HuH-7.5 (cell line): ENCODE measurements at places on chromosomes 2 and 18.

- no peak for DNase-seq
Measured at GRCh38 chr2:238790126-238790832, 57.6 kb upstream of the TWIST2 start.

DNA sequence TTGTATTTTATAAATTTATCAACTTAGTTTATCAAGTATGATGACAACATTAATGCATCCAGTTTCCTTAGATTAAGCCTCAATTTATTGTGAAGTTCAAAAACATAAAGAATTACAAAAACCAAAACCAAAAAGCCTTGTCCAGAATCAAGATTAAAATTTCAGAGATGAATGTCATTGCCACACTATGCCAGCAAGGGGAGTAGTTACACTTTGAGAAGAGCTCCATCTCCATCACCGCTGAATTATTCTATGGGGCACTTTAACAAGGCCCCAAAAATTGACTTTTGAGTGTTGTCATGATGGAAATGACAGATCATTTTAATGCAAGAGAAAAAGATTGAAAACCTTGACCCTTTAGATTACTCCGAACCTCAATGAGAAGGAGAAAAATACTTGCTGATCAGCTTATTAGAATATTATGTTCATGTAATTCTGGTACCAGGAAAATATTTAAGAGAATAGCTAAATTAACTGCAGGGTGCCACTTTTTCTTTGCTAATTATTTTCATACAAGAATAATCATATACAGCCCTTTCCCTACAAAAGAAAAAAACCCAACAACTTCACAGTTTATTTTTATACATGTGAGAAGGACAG is 152.5 kb upstream of the AQP4 start:
- no peak for DNase-seq

- no peak for DNase-seq
Measured at GRCh38 chr18:6941996-6942395, 175.6 kb downstream of the LAMA1 start.

- DNase-seq: no peak
Measured at GRCh38 chr2:240205772-240206171, 65.3 kb upstream of the OTOS start.

DNA sequence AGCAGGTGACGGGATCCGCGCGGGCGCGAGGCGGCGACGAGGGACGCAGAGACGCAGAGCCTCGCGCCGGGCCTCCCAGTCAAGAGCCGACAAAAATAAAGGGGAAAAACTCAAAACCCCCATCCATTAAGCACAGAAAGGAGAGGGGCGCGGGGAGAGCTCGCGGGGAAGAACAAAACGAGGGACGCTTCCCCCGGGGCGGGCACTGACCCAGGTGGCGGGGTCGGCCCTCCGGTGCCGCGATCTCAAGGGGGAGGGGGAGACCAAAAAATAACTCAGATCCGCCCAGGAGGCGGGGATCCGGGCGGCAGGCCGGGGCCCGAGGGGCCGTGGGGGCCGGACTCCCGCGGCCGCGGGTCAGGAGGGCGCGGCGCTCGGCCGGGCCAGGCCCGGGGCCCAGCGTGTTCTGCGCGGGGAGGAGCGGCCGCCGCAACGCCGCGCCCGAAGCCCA is 597 bp downstream of the RNF103 start:
- DNase-seq: peak; percentile 57

DNA sequence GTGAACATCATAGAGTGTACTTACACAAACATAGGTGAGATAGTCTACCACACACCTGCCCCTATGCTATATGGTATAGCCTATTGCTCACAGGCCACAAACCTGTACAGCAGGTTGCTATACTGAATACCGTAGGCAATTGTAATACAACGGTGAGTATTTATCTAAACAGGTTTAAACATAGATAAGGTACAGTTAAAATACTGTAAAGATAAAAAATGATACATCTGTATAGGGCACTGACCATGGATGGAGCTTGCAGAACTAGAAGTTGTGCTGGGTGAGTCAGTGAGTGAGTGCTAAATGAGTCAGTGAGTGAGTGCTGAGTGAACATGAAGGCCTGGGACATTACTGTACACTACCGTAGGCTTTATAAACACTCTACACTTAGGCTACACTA is 267.0 kb upstream of the HS6ST1 start:
- no peak for DNase-seq

DNA sequence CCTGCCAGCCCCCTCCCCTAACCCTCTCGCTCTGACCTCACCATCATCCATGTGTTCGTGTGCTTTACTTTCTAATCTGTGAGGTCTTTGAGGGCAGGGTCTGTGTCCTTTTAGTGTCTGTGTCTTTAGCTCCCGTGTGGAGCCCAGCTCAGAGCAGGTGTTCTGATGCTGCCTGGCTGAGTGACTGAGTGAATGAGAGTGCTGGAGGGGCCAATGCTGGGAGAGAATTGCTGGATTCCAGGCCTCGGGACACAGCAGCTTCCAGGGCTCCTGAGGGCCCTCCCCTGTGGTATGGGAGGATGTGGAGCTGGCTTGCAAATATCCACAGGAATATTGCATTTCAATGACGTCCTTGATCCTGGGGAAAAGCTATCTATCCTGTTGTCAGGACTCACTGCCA is 160.6 kb downstream of the ANKRD30B start:
- no peak for DNase-seq

DNA sequence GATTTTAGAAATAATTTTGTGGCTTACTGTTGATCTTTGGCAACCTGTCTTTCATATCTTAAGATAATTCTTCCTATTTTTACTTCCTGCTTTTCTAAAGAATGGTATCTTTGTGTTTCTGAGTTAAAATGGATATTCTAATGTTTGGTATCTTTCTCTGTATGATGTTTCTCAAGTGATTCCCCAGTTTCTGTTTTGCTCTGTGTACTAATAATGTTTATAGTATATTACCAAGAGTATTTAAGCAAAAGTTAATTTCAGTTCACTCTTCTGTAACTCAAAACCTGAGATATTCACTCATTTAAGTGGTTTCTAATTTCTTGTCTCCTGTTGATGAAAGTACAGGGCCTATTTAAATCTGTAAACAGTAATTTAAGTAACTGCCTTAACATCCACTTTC is 58.3 kb downstream of the CCDC150 start:
- DNase-seq: no peak

DNA sequence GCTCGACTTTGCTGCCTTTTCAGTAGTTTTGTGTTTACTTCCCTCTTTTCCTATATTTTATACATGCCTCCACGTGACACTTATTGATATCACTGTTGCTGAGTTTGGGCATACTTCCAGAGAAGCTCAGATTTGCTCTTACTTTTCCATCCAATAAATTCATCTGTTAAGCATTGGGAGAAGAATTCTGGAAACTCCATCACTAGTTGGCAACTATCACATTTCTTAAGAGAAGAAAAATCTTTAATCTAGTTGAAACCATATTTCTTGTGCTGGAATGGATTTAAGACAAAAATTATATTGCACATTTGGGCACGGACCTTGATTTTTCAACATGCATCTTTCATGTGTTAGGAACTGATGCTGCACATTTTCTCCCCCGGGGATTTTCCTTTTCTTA is 52.6 kb upstream of the CPO start:
- DNase-seq: no peak

DNA sequence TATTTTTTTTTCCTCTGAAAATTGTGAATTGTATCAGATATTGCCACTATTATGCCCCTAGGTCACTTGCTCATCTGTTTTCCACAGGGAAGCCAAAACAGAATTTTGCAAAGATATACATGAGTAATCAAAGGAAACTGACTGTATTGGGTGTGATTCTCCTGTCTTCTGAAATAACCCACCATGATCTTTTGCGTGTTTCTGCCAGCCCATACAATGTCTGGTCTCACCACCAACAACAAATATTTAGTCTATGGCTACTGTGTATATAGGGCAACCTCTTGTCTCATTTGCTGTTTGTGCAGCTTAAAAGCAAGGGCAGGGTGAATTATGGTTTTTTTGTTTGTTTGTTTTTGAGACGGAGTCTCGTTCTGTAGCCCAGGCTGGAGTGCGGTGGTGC is 26.5 kb downstream of the EPAS1 start:
- no peak for DNase-seq

GRCh38 chr2:66433945-66434678 is 813 bp upstream of the MEIS1 start:
- DNase-seq: peak; percentile 35

DNA sequence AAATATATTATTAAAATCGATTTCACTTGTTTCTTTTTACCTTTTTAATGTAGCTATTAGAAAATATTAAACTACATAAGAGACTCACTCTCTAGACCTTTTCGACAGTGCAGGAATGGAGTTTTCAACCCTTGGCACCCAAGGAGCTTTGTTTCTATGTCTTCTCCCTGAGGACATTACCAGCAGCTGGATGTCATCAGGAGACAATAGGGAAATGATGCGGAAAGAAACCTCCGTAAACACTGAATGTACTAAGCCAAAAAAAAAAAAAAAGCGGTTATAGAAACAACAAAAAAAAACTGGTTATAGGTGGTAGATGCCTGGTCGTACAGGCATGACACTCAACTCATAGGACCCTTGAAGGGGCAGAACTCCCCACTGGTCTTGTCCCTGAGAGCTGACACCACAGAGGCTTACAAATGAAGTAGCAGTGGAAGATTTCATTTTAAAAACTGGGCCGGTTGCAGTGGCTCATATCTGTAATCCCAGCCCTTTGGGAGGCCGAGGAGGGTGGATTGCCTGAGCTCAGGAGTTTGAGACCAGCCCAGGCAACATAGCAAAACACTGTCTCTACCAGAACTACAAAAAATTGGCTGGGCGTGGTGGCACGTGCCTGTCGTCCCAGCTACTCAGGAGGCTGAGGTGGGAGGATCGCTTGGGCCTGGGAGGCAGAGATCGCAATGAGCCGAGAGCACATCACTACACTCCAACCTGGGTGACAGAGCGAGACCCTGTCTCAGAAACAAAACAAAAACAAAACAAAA is 23.8 kb downstream of the THAP4 start:
- no peak for DNase-seq

DNA sequence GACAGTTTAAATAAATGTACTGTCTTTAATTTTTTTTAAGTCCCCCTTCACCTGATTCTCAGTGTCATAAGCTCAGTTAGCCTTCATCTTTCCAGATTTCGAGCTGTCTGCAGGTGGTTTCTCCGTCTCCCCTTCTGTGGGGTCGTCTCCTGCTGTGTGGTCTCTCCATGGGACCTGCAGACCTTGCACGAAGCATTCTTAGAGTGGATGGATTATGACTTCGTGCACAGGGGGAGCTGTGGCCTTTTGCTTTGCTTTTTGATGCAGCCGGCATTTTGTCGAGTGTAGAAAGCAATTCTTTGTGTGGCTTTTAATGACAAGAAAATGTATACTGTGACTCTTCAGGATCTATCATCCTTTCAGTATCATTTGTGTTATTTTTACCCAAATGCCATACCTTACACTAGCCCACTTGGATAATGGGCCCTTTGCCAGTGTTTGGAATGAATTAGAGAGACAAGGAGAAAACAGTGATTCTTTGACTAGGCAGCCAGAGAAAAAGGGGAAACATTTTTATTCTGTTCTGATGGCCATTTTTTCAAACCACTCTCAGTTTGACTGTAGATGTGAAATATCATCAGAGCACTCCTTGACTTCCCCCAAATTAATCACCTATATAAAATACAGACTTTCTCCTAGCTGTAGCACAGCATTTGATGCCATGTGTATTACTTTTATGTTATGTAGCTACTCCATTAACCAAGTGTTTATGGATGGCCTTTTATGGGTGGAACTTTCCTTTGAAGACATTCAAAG is 54.3 kb downstream of the ITGA6 start:
- DNase-seq: no peak

DNA sequence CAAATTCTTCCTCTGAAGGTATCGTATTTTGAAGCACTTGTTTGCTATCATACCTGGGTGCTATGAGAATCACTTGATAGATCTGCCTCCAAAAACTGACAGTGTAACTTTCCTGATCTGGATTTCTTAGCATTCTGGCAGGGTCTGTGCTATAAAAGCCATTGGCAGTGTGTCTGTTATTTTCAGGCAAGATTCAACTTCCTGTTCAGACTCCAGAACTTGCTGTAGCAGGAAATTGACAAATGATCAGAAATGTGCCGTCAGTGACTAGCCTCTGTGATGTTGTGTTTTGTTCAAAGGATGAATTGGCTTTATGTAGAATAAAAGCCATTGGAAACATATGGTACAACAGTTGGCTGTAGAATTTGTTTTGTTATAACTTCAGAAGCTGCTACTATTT is 273.3 kb downstream of the PTPRM start:
- no peak for DNase-seq

GRCh38 chr2:27705851-27706622 is 42.3 kb downstream of the SLC4A1AP start:
- no peak for DNase-seq

DNA sequence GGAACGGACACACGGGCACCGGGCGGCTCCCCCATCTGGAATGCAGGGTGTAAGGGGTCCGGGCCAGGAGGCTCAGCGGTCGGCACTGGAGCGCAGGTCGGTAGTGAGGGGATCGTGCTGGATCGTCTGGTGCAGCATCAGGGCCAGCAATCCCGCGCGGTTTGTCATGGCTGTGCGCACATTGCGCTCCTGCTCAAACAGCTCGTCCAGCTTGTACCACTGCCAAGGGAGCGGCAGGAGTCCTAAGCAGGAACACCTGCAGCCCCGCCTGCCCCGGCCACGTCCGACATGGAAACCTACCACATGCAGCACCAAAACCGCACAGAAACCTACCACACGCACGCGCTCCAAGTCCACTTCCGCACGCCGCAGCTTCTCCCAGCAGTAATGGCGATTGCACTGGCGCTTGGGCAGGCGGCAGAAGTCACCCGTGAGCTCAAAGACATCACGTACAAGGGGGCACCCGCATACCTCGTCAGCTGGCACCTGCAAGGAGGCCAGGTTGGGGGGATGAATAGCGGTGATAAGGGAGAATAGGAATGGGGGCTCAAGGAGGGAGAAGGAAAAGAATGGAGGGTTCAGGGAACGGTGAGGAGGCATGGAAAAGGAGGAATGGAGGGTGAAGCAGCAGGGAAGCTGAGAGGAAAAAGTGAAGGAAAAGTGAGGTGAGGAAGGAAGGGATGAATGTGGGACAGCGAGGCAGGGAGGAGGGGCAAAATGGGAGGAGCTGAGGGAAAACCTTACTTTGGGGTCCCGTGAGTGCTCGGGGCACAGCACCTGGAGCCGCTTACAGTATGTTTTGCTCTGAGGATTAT is 1.4 kb upstream of the MBD1 start:
- no peak for DNase-seq

GRCh38 chr2:159710601-159711180 is 1.6 kb upstream of the MARCHF7 start:
- DNase-seq: no peak

GRCh38 chr2:232361646-232362045 is 16.9 kb upstream of the ALPP start:
- no peak for DNase-seq

GRCh38 chr2:207239754-207240494 is 74.2 kb upstream of the KLF7 start:
- no peak for DNase-seq

- no peak for DNase-seq
Measured at GRCh38 chr18:3840766-3841165, 390.8 kb downstream of the TGIF1 start.

- DNase-seq: no peak
Measured at GRCh38 chr2:43031471-43032212, 194.8 kb downstream of the ZFP36L2 start.

DNA sequence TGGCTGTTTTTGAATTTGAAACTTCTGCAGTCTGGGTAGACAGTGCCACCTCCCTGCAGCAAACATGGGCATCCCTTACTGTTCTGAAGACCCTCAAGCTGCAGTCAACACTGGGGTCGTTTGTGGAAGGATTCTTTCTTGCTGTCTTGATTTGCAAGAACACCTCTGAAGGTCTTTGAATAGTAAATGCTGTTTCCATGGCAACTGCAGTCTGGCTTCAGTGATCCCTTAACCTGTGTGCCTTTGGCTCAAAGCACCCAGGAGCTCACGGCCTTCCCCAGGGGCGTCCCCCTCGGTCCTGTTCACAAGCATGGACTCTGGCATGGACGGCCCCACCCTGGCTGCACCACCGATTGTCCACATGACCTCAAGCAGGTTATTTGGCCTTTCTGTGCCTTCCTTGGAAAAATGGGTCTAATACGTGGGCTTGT is 38.3 kb downstream of the LRRFIP1 start:
- DNase-seq: no peak
